ENCODE measurements at places on chromosomes 12 and 14.
A peak's percentile ranks its signal among the peaks of the same experiment; 100 is the strongest.

- no peak overlapping the region for H3K4me3 ChIP-seq
- H3K36me3 ChIP-seq, result no peaks in the 10 kb centered on the region
- H3K4me1 ChIP-seq, result no peaks in the 10 kb centered on the region
- H3K27me3 ChIP-seq, result no peaks in the 10 kb centered on the region
Observed at GRCh38 chr12:84825149-84825548, 87.5 kb downstream of the SLC6A15 start.

- DNase-seq, result no peak
- no peaks in the 10 kb centered on the region for H3K27me3 ChIP-seq
- H3K4me3 ChIP-seq, result no peak overlapping the region
- no peaks in the 10 kb centered on the region for H3K36me3 ChIP-seq
Observed at GRCh38 chr12:21828779-21829178, 54.3 kb upstream of the KCNJ8 start.

GRCh38 chr12:13405961-13406703, 209.6 kb downstream of the EMP1 start:
- no peak overlapping the region for H3K27ac ChIP-seq
- H3K4me3 ChIP-seq, result no peak overlapping the region
- no peaks in the 10 kb centered on the region for H3K36me3 ChIP-seq

DNA sequence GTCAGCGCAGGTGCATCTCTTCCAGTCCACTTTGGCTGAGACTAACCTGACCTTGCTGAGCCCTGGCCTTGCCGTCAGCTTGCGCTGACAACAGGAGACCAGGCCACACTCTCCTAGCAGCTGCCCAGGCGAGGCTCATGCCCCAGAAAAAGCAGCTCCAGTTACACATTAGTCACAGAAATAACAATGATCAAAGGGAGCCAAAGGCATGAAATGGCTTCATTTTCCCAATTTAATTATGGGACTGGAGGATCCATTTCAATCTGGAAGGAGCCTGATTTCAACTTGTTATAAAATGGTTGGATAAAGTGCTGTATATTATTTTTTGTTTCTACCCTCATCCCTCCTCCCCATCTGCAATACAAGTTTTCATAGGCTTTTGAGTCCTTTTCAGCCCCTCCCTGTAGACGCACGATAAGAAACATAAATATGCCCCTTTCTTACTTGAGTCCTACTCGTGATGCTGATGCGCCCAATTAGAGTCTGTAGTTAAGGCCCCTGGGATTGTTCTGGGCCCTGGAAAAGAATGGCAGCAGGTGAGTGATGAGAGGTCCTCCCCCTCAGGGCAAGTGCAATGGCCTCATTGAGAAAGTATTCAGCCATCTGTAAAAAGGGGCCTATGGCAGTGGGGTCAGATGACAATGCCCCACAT, 376.0 kb downstream of the C12orf75 start:
- no peak for DNase-seq
- no peaks in the 10 kb centered on the region for H3K36me3 ChIP-seq
- no peak overlapping the region for H3K4me3 ChIP-seq
- H3K27ac ChIP-seq, result no peak overlapping the region

- H3K27ac ChIP-seq, result peak overlapping the region; percentile 47
- no peak for DNase-seq
- peaks cover 7% of the 10 kb centered on the region for H3K4me1 ChIP-seq
- no peaks in the 10 kb centered on the region for H3K27me3 ChIP-seq
- H3K36me3 ChIP-seq, result no peaks in the 10 kb centered on the region
Observed at GRCh38 chr12:128570191-128571065, 253.3 kb downstream of the SLC15A4 start.

- no peak for DNase-seq
- H3K4me3 ChIP-seq, result no peak overlapping the region
- no peaks in the 10 kb centered on the region for H3K27me3 ChIP-seq
- H3K27ac ChIP-seq, result no peak overlapping the region
Observed at GRCh38 chr14:101889898-101890297, 74.5 kb upstream of the DYNC1H1 start.

- H3K27me3 ChIP-seq, result no peaks in the 10 kb centered on the region
- peak overlapping the region; percentile 74 for H3K27ac ChIP-seq
- H3K4me1 ChIP-seq, result peaks cover 10% of the 10 kb centered on the region
- peaks cover 15% of the 10 kb centered on the region for H3K36me3 ChIP-seq
Observed at GRCh38 chr14:22598896-22599244, 770 bp downstream of the ABHD4 start.

- H3K4me1 ChIP-seq, result no peaks in the 10 kb centered on the region
- H3K4me3 ChIP-seq, result no peak overlapping the region
- no peak for DNase-seq
- H3K27me3 ChIP-seq, result no peaks in the 10 kb centered on the region
- peaks cover 54% of the 10 kb centered on the region for H3K36me3 ChIP-seq
- H3K27ac ChIP-seq, result no peak overlapping the region
Observed at GRCh38 chr12:6863033-6863432, 4.3 kb upstream of the TPI1 start.

DNA sequence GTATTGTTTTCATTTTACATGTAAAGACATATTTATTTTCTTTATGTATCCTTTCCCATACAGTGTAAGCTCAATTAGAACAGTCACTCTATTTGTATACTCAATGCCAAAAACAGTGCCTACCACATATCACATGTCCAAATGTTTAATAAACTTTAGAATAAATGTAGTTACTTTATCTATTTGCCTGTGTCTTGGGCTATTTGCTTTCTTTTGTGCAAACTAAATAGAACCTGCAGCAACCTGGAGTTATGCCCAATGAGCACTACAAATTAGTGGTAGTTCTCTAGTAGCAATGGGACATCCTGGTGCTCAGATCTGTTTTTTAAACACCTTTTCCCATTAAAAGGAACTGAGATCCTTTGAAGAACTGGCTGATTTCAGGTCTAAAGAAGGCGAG, 186.7 kb downstream of the PPFIA2 start:
- no peak overlapping the region for H3K4me3 ChIP-seq
- H3K27me3 ChIP-seq, result no peaks in the 10 kb centered on the region
- H3K27ac ChIP-seq, result no peak overlapping the region
- H3K36me3 ChIP-seq, result no peaks in the 10 kb centered on the region
- DNase-seq, result no peak

- no peaks in the 10 kb centered on the region for H3K4me1 ChIP-seq
- DNase-seq, result no peak
Observed at GRCh38 chr12:105092336-105092735, 8.1 kb upstream of the ALDH1L2 start.

Data from CD8-positive, alpha-beta memory T cell (primary cell).